Bone marrow (tissue), 2 donors: ENCODE measurements at places on chromosomes 13 and 19.

- DNase-seq: no peak
Measured at GRCh38 chr13:50015258-50015657, at the start of gene KCNRG. Gene KCNRG (plus strand): TSS chr13:50015444. CDS start chr13:50015494, 50 bp downstream.

DNA sequence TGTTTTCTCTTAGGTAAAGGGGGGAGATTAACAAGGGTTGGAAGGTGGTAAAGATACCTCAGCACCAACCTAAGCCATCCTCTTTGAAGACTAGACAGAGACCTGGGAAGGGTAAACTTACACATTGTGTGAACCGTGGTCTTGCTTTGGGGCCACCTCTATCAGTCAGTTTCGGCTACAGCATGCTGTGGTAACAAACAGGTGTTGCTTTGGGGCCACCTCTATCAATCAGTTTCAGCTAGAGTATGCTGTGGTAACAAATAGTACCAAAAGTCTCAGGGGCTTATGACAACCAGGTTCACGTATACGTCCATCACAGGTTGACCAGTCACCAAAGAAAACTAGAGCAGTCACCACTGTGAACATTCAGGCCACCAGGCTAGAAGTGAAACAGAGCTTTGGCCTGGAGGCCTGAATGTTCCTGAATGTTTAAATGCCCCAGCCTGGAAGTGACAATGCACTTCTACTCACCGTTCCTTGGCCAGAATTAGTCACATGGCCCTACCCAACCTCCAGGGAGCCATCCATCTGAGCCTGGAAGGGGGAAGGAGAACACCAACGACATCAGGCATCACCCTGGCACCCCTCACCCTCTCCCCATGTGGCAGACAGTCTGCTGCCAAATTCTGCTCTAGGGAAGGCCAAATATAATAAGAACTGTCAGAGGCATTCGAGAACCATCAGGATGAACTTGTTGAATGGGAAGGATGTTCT, 3.8 kb downstream of the FXYD7 start:
- DNase-seq: no peak

GRCh38 chr19:35038623-35039512, 2.7 kb upstream of the HPN start:
- no peak for DNase-seq

DNA sequence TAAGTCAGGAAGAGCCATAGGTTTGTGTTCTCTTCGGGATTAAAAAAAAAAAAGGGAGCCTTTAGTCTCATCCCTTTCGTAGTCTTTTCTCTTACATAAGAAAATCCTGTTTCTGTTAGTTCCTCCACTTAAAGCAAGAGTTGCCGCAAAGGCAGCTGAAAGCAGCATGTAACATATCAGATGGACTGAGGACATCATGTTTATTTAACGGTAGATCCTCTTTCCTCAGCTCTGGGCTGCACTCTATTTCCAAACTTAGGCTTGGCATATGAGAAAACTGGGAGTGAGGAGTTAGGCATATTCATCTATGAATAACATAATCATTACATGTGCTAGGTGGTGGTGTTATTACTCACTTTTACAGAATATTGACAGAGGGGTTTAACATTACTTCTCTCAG, 391.2 kb downstream of the KLF12 start:
- no peak for DNase-seq

- no peak for DNase-seq
Measured at GRCh38 chr19:48513289-48514122, 1.9 kb upstream of the LMTK3 start.

- no peak for DNase-seq
Measured at GRCh38 chr13:102286326-102286725, 115.5 kb downstream of the FGF14 start.

GRCh38 chr13:53043398-53043797, 14.8 kb downstream of the OLFM4 start:
- DNase-seq: no peak

DNA sequence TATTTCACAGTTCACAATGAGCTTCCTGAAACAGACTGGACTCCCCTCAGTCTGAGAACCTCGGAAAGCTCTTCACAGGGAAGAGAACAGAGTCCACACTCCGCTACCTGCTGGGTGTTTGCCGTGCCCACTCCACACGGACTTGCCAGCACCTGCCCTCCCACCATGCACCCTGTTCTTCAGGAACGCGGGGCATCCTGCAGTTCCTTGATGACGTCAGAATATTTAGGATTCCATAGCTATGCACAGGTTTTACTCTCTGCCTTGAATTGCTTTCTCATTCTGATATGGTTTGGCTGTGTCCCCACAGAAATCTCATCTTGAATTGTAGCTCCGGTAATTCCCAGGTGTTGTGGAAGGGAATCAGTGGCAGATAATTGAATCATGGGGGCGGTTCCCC, 74.4 kb upstream of the FARP1 start:
- no peak for DNase-seq

- DNase-seq: no peak
Measured at GRCh38 chr13:93108111-93108601, 118.5 kb upstream of the GPC6 start.

- no peak for DNase-seq
Measured at GRCh38 chr13:77430377-77430951, 103.6 kb upstream of the MYCBP2 start.

DNA sequence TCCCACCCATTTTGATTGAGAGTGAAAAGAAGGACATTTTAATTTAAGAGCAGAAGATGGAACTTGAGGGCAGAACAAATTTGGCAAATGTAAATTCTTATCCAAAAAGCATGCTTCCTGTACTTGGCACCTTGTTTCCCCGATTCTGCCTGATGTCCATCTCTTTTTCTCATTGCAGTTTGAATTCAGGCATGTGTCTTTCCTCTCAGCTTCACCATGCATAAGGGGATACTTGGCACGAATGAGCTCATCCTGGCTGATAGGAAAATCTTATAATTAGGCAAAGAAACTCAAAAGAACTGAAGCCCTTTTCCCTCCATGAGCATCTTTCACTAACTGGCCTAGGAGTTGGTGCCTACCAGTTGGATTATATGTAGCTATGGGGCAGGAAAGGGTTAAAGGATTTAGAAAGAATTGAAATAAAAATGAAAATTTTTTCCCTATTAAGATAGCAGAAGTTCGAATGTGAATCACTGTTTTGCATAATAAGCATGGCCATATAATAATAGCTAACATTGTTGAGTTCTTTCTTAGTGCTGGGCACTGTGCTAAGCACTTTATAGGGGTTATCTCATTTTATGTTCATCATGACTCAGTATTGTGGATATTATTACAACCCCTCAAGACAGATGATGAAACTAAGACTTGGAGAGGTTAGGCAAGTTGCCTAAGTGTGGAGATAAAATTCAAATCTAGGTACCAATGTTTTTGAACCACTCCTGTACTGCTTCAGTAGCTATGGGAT, 386.6 kb downstream of the KCNRG start:
- DNase-seq: no peak

- DNase-seq: no peak
Measured at GRCh38 chr13:33070713-33071112, 54.5 kb downstream of the KL start.

- DNase-seq: no peak
Measured at GRCh38 chr19:15461694-15462093, 2.6 kb downstream of the RASAL3 start.

DNA sequence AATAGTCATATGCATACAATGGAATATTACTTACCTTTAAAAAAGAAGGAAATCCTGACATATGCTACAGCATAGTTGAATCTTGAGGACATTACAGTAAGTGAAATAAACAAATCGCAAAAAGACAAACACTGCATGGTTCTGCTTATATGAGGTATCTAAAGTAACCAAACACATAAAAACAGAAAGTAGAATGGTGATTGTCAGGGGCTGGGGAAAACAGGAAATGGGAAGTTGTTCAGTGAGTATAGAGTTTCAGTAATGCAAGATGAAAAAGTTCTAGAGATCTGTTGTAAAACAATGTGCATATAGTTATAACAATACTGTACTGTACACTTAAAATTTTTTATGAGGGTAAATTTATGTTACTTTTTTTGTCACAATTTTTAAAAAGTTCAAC, 219.4 kb downstream of the KLF5 start:
- no peak for DNase-seq

GRCh38 chr13:69553976-69554375, 553.6 kb upstream of the ATXN8OS start:
- DNase-seq: no peak

GRCh38 chr13:62087124-62087523, 671.5 kb upstream of the PCDH20 start:
- DNase-seq: no peak

DNA sequence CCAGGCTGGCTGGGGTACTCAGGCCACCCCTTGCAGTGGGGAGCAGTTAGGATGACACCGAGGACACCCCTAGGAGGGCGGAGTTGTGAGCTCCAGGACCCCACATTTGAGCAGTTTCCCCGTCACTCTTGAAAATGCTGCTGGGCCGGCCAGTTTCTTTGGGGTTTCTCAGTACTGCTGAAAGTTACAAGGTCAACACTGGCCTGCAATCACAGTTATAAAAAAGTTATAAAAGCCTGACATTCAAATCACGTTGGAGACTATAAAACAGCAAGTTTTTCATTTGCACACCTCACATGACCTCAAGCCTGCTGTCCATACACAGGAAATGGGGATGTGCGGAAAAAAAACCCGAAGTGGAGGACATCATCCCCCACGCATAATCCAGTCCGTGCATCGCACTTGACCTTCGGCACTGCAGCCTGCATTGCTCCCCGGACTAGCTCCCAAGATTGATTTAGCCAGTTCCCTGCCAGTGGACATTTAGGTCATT, 27.0 kb downstream of the DNM2 start:
- DNase-seq: no peak

DNA sequence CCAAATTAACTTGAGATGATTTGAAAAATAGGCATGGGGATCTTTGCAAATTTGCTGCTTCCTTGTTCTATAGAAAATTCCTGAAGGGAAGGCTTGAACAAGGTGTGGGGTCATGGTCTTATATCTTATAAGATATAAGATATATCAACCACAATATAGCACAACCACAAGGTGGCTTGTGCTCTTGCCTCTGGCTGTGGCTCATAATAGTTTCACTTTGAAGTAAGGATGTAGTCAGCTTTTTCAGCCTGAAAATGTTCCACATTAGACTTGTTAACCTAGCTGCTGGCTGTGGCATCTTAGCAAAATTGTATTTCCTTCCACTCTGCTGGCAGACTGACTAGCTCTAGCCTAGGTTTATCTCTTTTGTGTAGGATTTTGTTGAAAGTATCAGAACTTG, 169.7 kb downstream of the KLF5 start:
- DNase-seq: no peak

- no peak for DNase-seq
Measured at GRCh38 chr13:85197431-85197830, 601.8 kb downstream of the SLITRK6 start.

GRCh38 chr19:10430505-10431253, 10.3 kb downstream of the PDE4A start:
- peak; percentile 52 for DNase-seq
